NCI-H1436 treated with DMSO at 0.1 percent for 48 hours (cell line): ENCODE measurements at places on chromosomes 6 and 20.

- DNase-seq = no peak
Observed at GRCh38 chr20:35823937-35824336, 52.1 kb downstream of the PHF20 start.

DNA sequence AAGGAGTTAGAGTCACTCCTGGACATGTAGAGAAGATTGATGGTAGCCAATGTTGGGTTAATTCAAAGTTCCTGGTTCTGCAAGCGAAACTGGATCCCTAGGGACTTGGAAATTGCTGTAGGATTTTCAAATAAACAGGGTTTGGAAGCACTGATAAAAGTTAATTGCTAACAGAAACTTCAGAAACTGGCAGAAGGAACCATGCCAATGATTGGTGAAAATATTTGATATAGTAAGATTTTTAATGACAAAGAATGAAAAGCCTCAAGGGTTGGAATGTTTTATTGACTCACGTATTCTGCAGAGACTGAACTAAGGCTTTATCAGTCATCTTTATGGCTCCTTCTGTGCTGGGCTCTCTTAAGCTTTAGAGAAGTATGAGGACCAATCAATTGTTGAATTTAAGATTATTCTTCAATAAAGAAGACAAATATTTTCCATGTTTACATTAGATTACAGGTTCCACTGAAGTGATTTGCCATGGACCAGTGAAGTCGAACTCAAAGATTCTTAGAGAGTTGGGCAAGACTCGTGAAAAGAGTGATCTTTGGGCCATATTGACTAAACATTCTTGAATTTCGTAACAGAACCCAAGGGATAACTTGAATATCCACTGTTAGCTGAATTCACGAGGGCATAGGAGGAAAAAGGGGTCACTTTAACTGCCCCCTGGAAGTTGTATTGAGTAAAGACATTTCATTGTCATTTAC, 371.4 kb downstream of the HDGFL1 start:
- no peak for DNase-seq

DNA sequence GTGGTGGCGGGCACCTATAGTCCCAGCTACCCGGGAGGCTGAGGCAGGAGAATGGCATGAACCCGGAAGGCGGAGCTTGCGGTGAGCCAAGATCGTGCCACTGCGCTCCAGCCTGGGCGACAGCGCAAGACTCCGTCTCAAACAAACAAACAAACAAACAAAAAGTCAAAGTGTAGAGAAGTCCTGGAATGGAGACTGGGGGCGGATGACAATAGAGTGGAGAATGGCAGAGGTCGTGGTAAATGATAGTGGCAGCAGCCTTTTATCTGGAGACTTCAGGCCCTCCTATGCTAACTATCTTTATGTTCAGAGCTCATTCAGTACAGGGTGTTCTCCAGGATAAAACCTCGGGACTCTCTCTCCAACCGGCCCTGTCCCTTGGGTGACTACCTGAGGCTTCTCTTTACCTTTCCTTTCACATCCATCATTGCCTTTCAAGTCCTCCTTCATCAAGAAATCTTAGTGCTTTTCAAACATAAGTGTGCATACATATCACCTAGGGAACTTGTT, 1.4 kb upstream of the FKBPL start:
- DNase-seq = no peak

DNA sequence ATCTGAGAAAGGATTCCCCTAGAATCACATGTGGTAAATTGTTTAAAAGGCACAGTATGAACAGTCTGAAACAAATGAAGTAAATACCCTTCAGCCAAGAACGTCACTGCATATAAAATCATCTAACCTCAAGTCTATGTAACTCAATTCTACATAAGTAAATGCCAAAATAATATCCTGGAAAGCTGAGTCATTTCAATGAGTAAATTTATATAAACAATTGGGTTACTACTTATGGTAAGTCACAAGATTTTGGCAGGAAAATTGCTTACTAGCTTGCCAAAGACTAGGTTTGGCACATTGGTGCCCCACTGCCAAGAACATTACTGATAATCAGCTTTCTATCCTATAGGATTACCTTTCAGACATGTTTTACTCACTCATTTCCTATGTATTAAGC, 8.4 kb downstream of the GMDS start:
- DNase-seq = no peak

GRCh38 chr6:2429032-2429431, 183.6 kb upstream of the GMDS start:
- no peak for DNase-seq

DNA sequence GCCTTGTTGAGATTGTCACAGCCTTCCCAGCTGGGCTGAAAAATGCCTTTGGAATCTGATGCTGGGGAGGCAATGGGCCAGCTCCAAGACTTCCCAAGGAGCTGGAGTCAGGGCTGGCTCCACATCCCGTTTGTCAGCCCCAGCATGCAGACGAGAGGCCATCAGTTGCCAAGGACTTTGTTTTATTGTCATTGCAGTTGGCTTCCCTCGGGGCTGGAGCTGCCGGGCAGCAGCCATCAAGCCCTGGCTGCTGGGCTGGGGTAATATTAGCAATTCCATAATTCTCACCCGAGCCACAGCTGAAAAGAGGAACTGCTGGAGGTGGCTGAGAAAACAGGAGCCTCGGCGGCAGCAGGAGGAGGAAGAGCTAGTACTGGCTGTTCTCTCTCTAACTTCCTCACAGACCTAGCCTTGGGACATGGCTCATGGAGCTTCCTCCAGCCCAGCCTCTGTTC, 182.5 kb downstream of the CDC5L start:
- DNase-seq = no peak

GRCh38 chr6:133541040-133541439, 299.9 kb downstream of the EYA4 start:
- no peak for DNase-seq

DNA sequence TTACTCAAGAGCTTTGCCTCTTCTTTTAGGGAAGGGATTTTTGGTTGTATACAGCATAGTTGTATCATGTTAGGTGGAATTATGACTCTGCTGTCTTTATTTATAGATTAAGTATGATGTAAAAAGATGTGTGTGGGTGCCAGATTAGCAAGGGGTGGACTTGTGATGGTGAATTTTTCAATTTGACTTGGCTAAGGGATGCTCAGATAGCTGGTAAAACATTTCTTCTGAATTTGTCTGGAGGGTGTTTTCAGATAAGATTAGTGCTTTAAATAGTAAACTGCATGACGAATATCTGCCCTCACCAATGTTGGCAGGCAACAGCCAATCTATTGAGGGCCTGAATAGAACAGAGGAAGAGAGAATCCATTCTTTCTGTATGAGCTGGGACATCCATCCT, 173.3 kb upstream of the TNFAIP3 start:
- no peak for DNase-seq
